Neural progenitor cell (in vitro differentiated cells): ENCODE measurements at places on chromosomes 3 and 15. TPM values are rescaled to one million over a fixed set of nuclear protein-coding genes. Genes with fewer than 3 reads are reported as not detected.

Gene SLCO2A1
- total RNA-seq, result 0.07 and 0.09 TPM in 2 replicates

Gene PLSCR4
- 0.71 and 1.0 TPM in 2 replicates for total RNA-seq

Gene BCL2A1
- not detected in 2 replicates for total RNA-seq

GRCh38 chr3:123037015-123037375 lies 9.4 kb upstream of the SEMA5B start:
- DNase-seq, result no peak

GRCh38 chr15:71410347-71410746 lies 295.1 kb downstream of the THSD4 start:
- DNase-seq, result no peak

DNA sequence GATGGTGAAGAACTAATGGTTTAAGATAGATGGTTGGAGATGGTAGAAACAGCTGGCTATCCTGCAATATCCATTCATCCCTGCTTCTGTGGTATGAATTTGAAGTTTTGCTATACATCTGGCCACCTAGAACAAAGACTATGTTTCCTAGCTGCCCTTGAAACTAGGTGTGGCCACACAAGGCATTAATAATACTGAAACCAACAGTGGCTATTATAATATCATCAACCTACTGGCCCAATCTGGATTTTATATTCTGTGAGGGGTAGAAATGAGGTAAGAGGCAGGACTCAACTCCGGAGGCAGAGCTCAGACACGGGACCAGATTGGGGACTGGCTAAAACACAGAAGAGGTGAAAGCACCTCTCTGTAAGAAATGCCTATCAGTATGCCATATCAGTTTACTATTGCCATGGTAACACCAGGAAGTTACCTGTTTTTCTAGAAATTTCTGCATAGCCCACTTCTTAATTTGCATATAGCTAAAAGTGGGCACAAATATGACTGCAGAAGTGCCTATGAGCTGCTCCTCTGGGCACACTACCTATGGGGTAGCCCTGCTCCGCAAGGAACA lies 8.4 kb downstream of the IFT80 start:
- no peak for DNase-seq

GRCh38 chr3:176351408-176351807 lies 845.9 kb downstream of the TBL1XR1 start:
- DNase-seq, result no peak
